ENCODE measurements at places on chromosomes 2 and 18. TPM values are rescaled to one million over a fixed set of nuclear protein-coding genes. Genes with fewer than 3 reads are reported as not detected.

Gene FAP
- total RNA-seq, result 57.7 TPM

DNA sequence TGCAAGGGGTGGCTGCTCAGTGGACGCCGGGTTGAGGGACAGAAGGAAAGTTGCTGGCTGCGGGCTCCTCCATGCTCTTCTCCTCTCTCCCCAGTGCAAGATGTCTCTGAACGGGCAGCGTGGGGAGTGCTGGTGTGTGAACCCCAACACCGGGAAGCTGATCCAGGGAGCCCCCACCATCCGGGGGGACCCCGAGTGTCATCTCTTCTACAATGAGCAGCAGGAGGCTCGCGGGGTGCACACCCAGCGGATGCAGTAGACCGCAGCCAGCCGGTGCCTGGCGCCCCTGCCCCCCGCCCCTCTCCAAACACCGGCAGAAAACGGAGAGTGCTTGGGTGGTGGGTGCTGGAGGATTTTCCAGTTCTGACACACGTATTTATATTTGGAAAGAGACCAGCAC is 30.6 kb downstream of the IGFBP2 start:
- DNase-seq, result no peak

Gene ANKRD62
- total RNA-seq, result not detected

GRCh38 chr18:5726011-5726410 is 169.3 kb downstream of the TMEM200C start:
- no peak for DNase-seq
